Effector memory CD4-positive, alpha-beta T cell (primary cell): ENCODE measurements at places on chromosomes 1 and 21.

- no peak for DNase-seq
Observed at GRCh38 chr1:32246888-32247273, at the start of gene FAM167B. Gene FAM167B (plus strand): TSS chr1:32247222. CDS start chr1:32247422, 200 bp downstream.

DNA sequence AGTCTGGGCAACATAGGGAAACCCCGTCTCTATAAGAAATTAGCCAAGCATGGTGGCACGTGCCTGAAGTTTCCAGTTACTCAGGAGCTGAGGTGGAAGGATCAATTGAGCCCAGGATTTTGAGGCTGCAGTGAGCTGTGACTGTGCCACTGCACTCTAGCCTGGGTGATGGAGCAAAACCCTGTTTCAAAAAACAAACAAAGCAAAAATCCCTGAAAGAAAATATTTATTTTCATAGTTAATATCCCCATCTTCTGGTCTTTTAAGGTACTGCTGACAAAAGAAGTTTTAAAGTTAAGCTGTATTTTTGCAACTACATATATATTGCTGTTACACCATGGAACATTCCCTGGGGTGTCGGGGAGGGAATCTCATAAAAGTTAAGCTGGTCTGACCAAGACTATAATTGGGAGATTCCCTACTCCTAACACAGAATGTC, 26.0 kb downstream of the VAMP4 start:
- DNase-seq: no peak

GRCh38 chr1:109884242-109884891, 26.3 kb upstream of the CSF1 start:
- DNase-seq: no peak

DNA sequence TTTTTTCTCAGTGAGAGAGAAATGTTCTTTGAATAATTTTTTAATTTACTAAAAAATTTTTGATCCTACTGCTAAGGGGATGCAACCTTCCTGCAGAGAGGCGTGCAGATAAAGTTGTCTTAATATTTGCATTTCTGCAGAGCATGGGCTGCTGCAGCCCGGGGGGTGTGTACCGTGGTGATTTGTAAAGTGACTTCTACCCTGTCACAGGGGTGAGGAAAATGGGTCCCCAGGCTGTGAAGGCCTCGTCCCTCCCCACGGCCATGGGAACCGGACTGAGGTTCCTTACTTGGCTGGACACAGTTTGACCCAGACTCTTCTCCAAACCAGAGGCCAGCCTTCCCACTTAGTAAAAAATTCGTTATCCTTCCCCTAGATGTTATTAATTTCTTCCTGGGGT, 9.5 kb upstream of the C1orf174 start:
- no peak for DNase-seq

GRCh38 chr21:35982717-35983116, 77.6 kb downstream of the SETD4 start:
- DNase-seq: no peak

DNA sequence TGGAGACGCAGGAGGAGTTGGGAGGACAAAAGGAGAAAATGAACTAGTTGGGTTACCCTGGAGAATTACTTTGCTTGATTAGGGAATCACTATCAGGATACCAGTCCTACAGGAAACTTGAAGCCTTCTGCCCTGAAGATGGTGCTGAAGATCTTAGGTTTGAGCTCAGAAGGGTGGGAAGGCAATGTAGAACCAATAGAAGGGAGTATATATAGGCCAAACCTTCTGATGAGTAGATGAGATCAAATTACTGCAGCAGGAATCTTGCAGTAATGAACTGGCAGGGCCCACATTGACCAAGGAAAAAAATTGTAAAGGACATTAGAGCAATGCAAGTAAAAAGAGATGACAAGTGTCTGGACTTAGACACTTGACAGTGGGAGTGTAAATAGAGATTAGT, 116.3 kb upstream of the CACYBP start:
- no peak for DNase-seq
